ENCODE measurements at places on chromosomes 4 and X.

DNA sequence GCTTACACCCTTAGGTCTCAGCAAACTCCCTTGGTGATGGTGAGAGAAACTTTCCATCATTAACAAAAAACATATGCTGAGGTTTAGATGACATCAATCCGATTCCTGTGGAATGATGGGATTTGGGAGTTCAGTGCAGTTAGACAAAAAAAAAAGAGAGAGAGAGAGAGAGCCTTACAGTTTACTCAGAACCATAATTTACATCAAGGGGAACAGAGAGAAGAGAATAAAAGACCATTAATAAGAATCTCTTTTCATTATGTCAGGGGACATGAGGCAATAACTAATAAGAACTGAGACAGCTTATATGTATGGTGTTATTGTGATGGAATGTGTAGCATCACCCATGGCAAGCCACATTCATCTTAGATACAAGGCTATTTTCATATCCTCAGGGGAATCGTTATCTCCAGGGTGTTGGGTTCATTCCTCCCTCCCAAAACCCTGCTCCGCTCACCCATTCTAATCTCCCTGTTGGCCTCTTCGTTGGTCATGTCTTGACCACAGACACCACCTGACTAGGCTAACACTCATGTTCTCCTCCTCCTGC, 175.7 kb upstream of the MXRA5 start:
- DNase-seq = no peak

DNA sequence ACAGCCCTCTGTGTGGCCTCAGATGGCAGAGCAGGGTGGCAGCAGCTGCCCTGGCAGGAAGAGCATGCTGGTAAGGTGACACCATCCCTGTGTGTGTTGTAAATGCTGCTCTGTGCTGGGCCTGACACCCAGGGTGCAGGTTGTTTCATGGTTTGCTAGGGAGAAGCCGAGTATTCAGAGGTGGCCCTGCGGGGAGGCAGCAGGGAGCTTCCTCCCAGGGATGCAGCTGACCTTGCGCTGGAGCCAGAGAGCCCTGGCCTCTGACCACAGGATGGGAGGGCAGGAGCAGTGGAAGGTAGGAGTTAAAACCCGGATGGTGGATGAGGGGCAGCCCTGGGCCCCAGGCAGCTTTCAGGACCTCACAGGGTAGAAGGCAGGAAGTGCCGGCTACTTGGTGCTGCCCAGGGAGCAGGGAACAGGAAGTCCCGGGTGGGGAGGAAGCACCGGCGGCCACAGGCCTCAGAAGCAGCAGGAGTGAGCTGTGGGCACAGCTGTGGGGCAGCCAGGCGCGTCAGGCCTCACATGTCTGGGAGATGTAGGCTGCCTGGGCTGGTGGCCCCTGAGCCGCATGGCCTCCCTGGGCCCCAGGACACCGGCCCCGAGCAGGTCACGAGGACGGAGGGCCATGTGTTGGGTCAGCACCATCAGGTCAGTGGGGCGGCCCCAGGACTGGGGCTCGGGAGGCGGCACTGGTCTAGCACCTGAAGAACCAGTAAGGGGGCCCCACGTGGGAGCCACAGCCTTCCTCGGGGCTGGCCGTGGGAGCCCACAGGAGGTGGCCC, 19.1 kb downstream of the SH3BP2 start:
- DNase-seq = no peak

- DNase-seq = no peak
Observed at GRCh38 chrX:53479301-53479700, 45.1 kb upstream of the HSD17B10 start.

GRCh38 chr4:171016145-171016544, 797.1 kb upstream of the GALNTL6 start:
- no peak for DNase-seq

DNA sequence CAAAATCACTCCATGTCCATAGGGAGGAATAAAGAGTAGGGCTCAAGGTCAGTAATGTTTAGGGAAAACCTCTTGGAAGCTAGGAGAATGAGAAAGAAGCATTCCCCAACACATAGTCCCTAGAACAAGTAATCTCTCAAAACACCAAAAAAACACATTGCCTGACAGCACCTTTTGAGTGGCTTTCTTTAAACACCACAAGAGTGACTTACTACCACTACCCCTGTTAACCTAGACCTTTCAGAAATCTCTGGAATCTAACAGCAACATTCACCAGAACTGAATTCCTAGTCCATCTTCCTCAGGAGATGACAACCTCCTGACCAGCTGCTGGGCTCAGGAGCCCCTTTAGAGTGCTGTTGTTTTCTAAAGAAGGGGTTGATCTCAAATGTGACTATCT, 142.2 kb downstream of the SOWAHB start:
- DNase-seq = no peak

- DNase-seq = no peak
Observed at GRCh38 chr4:98661371-98662054, 3.1 kb upstream of the TSPAN5 start.

DNA sequence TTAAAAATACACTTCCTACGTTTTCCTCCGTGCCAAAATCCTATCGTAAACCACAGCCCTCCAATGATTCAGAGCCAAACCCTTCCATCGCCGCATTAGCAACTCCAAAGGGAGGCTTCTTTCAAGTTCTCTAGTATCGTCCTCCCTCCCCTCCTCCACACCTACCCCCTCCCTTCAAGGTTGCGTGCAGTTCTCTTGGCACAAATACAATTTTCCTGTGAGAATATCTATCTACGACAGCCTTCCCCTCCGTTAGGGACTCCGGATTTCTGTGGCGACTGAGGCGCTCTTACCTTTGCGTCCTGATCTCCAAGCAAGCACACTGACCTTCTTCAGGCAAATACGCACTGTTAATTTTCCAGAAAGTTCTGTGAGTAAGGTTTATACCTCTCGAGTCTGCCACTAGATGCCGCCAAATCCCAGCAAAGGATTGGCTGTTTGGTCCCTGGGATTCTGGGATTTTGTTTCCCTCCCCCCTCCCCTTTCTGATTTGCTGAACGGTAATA, 1.2 kb upstream of the MORF4L2 start:
- DNase-seq = peak; percentile 15

- DNase-seq = no peak
Observed at GRCh38 chrX:43878906-43879526, 3.2 kb downstream of the MAOB start.

- DNase-seq = no peak
Observed at GRCh38 chrX:81208916-81209315, 7.0 kb downstream of the SH3BGRL start.

GRCh38 chrX:132631579-132632232, 142.9 kb upstream of the MBNL3 start:
- no peak for DNase-seq

DNA sequence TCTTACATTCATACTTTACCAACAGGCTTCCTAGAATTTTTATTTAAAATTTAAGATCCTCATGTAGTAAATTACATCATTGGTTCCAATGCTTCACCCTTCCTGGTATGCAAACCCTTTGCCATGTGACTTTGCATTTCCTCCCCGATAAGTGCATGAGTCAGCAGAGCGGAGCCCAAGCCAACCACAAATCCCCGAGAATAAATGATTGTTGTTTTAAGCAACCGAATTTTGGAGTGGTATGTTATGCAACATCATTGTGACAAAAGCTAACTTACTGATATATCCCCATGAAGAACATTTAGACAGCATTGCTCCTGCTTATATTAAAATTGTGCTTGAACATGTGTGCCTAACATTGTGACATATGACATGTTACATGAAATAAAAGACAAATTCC, 199.4 kb upstream of the DDX53 start:
- DNase-seq = no peak

DNA sequence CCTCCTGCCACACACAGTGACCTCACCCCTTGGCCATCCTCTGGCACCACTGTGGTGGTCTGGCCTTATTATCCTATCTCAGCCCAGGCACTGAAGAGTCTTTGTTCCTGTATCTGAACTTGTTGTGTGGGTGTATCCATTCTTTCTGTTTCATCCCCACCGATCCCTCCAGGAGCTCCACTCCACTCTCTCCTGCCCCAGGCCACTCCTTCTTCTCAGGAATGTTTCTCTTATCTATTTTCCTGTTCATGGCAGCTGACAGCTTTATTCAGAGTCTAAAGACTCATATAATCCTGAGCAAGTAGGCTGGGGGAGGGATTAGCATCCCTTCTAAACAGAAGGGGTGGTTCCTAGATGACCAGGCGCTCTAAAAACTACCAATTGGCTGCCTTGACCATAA, 150.0 kb downstream of the ANAPC10 start:
- no peak for DNase-seq

- no peak for DNase-seq
Observed at GRCh38 chr4:561426-561825, 14.7 kb downstream of the TMEM271 start.

DNA sequence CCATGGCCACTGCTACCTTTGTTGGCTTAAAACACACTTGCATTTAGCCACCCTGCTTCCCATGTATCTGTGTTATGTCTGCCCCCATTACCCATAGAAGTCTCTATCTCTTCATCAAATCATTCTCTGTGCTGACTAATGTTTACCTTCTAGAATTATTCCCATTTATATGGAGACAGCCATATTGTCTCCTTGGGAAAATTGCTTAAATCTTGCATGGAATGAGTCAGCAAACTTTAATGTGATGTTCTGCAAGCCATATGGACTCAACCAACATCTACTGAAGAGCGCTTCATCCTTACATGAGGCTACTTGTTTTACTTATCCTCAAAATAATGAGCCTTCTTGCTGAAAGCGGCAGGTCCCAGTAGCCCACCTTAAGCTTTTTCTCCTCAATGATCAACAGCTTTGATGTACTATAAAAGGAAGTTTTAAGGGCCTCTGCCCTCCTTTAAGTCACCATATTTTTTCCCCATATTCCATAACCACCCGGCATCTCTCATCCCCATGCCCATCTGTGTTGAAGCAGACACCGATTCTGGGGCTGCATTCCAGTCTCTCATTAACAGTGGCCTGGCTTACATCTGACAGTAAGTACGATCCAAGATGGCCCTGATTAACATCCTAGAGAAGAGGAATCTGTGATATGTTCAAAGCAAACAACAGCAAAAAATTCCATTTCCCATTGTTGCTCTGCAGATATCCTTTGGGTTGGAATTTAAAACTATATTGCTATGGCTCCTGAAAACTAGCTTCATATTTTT, 130.4 kb downstream of the ARHGAP6 start:
- no peak for DNase-seq

- DNase-seq = no peak
Observed at GRCh38 chrX:46953597-46953996, 41.4 kb downstream of the JADE3 start.

DNA sequence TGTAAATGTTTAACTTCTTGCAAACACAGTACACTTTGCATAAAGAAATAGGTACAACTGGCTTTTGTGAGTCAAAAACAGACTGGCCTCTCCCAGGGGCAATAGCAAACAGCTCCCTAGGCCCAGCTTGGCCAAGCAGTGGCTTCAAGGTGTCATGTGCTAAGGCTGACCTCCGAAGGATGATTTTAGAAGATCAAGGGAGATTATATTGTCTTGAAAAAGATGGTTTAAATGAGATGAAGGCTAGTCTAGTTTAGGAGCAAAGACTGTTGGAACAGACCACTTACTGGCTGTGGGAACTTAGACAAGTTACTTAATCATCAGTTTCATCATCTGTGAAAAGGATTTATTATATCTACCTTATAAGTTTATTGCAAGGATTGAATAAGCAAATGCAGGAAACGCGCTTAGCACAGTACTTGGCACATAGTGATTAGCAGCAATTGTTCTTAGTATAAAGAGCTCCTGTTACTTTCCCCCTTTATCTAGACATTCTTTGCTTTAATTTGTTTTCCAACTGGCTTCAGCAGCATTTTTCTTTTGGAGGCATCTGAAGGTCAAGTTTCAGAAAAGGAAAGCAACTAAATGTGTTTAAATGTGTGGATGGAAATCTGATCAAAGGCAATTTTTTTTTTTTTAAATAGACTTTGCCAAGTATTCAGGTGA, 17.2 kb downstream of the ANXA3 start:
- DNase-seq = no peak

DNA sequence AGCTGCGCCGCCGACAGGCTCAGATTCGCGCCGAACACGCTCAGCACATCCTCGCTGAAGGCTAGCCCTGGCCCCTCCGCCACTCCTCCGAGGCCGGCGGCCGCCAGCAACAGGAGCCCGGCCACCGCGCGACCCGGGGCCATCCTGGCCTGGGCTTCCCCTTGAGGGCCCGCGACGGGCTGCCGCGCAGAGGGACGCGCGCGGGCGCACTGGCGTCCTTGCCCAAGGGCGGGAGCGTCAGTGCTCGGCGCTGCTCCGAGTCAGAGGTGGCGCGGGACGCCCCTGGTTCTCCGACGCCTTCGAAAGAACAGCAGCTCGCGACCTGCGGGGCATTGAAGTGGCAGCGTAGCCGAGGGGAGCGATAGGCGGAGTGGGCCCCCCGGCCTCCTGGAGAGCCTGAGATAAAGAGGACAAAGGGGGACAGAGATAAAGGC, 745 bp downstream of the SLC39A8 start:
- DNase-seq = peak; percentile 14

DNA sequence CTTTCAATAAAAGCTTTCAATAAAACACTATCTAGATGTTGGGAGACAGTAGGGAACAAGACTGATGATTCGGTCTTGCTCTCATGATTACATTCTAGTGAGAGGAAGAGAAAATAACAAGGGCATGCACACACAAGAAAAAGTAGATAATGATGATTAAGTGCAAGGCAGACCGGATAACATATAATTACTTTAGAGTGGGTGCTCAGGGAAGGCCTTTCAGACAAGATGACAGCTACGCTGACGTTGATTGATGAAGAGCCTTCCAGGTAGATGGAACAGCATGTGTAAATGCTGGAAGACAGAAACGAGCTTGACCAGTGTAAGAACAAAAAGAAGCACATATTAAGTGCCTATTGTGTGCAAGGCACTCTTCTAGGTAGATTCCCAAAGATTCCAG, 43.4 kb downstream of the TXK start:
- DNase-seq = no peak

GRCh38 chrX:17021851-17022604, 75.6 kb downstream of the REPS2 start:
- no peak for DNase-seq

DNA sequence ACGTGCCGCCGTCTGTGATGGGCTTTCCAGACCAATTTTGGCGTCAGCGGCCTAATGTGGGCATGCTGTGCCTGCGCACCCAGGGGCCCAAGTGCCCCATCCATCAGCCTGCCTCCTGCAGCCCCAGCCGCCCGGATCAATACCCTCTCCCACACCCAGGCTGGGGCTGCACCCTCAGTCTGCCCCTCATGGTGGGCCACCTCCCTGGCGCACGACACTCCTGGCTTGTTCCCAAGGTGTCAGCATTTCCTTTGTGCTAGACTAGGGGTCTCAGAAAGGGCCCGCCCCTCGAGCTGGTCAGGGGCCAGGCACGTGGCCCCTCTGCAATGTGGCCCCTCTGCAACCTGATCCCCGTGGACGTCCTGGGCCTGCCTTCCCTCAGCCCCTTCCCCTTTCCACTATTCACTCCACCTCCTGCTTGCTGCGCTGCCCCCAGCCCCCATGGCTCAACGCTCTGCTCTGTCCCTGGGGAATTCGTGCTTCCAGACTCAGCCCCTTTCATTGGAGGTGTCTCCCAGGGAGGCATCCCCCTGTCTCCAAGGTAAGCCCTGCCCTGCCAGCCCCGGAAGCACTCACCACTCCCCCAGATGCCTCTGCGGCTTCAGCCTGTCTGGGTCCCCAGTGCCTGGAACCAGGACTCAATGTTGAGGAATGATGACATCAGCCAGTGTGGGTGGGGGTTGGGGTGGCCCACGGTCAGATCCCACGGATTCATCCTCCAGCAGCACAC, 130.8 kb downstream of the HMX1 start:
- DNase-seq = no peak
